Activated CD4-positive, alpha-beta memory T cell treated with anti-CD3 and anti-CD28 coated beads, Interleukin-2, amount 10 ng/mL, durations not matched to agents 7 days and 5 days (primary cell): ENCODE measurements at places on chromosomes 6 and 20.

GRCh38 chr6:14344486-14344885 lies 226.9 kb downstream of the CD83 start:
- no peaks in the 10 kb centered on the region for H3K27me3 ChIP-seq
- DNase-seq, result no peak
- no peak overlapping the region for H3K4me3 ChIP-seq
- H3K36me3 ChIP-seq, result no peaks in the 10 kb centered on the region
- H3K27ac ChIP-seq, result no peak overlapping the region

GRCh38 chr6:121032268-121033006 lies 301.8 kb downstream of the TBC1D32 start:
- no peak overlapping the region for H3K4me3 ChIP-seq
- no peak for DNase-seq
- no peak overlapping the region for H3K27ac ChIP-seq
- no peaks in the 10 kb centered on the region for H3K27me3 ChIP-seq

GRCh38 chr6:38212579-38212978 lies 393.1 kb downstream of the ZFAND3 start:
- no peaks in the 10 kb centered on the region for H3K36me3 ChIP-seq
- no peak for DNase-seq
- no peak overlapping the region for H3K4me3 ChIP-seq
- no peaks in the 10 kb centered on the region for H3K27me3 ChIP-seq
- no peak overlapping the region for H3K27ac ChIP-seq
- peaks cover 3% of the 10 kb centered on the region for H3K4me1 ChIP-seq

- peaks cover 63% of the 10 kb centered on the region for H3K27me3 ChIP-seq
Measured at GRCh38 chr20:25859649-25860530, 163.2 kb upstream of the ZNF337 start.

- no peaks in the 10 kb centered on the region for H3K27me3 ChIP-seq
- no peak overlapping the region for H3K4me3 ChIP-seq
- peaks cover 38% of the 10 kb centered on the region for H3K36me3 ChIP-seq
- H3K4me1 ChIP-seq, result peaks cover 40% of the 10 kb centered on the region
Measured at GRCh38 chr6:16596616-16597331, 164.5 kb downstream of the ATXN1 start.

GRCh38 chr20:8082025-8082424 lies 50.0 kb upstream of the PLCB1 start:
- DNase-seq, result no peak
- no peaks in the 10 kb centered on the region for H3K4me1 ChIP-seq
- H3K36me3 ChIP-seq, result no peaks in the 10 kb centered on the region
- H3K4me3 ChIP-seq, result no peak overlapping the region
- no peak overlapping the region for H3K27ac ChIP-seq
- no peaks in the 10 kb centered on the region for H3K27me3 ChIP-seq

DNA sequence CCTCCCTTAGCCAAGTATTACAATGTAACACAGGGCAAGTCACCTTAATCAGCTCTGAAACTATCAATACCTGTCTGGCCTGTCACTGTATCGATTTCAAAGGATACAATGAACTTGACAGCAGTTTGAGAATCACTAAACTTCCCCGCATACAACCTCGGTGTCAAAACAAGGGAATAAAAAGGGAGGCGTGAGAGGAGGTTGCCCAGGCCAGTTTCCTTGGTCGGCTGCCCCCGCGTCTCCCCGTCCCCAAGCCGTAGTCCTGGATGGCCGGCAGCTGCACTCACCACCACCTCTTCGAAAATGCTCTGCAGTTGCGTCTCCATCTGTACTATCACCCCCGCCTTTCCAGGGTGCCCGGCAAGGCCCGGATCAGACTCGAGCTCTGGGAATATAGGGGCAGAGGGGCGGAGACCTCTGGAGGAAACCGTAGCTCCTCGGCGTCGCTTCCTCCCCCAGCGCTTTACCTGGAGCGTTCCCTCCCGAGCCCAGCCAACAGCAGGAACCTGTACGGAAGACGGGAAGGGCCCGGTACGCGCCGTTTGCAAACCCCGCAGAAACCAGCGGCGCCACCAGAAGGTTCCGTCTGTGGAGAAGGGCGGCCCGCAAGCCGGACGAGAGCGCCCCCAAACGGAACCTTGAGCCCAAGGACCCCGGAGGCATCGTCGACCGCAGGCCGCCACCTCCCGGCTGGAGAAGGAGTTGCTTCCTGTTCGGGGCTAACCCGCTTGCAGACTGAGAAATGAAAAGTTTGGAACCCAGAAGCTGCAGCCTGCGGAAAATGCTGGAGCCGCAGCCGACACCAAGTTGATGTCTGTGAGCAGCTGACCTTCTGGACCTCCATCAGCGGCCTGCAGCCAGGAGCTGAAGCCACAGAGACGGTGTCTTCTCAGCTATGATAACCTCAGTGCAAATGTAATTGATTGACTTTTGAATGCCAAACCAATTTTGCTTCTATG lies at the start of gene MED23:
TSS of gene MED23 (minus strand) at position 519 of the 959 bp plus-strand sequence. CDS start at position 326, 193 bp downstream.
- peak within 1 kb of the TSS; percentile 90 for H3K4me3 ChIP-seq
- peak within 1 kb of the TSS; percentile 86 for H3K27ac ChIP-seq
- H3K36me3 ChIP-seq, result peaks cover 19% of the 10 kb centered on the region
- peaks cover 22% of the 10 kb centered on the region for H3K4me1 ChIP-seq

- H3K27ac ChIP-seq, result no peak overlapping the region
- no peaks in the 10 kb centered on the region for H3K36me3 ChIP-seq
- no peak for DNase-seq
- no peaks in the 10 kb centered on the region for H3K27me3 ChIP-seq
Measured at GRCh38 chr6:62150048-62150663, 135.9 kb downstream of the KHDRBS2 start.

- no peak overlapping the region for H3K4me3 ChIP-seq
- H3K4me1 ChIP-seq, result peaks cover 13% of the 10 kb centered on the region
- no peak for DNase-seq
Measured at GRCh38 chr6:47423079-47423478, 54.5 kb upstream of the CD2AP start.

DNA sequence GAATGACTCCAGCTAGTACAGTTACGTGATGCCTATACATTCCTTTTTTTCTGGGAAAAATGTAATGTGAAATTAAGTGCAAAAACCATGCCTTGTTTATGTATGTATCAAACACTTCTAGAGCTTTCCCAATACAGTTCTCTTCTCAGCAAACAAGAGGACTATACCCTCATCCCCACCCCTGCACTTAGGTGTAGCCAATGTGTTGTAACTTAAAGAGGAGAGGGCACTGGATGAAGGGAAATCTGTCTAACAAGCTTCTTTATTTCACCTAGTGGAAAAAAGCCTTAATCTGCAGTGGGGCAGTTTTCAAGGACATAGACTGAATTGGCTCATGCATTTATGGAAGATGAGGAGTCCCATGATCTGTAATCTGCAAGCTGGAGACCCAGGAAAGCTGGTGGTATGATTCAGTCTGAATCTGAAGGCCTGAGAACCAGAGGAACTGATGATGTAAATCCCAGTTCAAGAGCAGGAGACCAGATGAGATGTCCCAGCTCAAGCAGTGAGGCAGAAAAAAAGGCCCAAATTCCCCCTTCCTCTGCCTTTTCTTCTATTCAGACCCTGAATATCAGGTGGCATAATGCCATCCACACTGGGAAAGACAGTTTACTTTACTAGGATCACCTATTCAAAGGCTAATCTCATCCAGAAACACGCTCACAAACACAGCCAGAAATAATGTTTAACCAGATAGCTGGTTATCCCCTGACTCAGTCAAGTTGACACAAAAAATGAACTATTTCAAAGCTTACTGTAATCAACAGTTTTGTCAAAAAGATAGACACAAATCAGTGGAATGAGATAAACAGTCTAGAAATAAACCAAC lies 25.8 kb upstream of the SLC17A3 start:
- H3K4me1 ChIP-seq, result peaks cover 1% of the 10 kb centered on the region
- no peaks in the 10 kb centered on the region for H3K27me3 ChIP-seq
- no peak overlapping the region for H3K4me3 ChIP-seq
- no peak overlapping the region for H3K27ac ChIP-seq
- no peak for DNase-seq

DNA sequence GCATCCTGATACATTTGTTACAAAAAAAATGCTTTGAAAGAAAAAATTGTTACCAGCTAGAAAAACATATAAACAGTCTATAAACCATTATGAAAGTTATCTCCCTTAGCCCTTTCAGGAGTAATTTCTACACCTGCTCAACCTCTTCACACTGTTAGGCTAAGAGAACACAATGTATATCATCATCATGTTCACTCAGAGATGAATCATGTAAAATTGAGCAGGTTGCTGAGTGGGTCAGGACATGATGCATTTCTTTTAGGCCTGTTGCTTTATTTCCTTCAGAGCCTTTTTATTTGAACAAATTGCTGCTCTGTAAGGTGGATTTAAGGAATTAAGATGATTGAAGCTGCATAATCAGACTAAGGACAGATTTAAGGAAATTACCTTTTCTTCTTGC lies 531.3 kb upstream of the MAN1A1 start:
- H3K27me3 ChIP-seq, result no peaks in the 10 kb centered on the region
- no peaks in the 10 kb centered on the region for H3K4me1 ChIP-seq
- H3K27ac ChIP-seq, result no peak overlapping the region
- no peaks in the 10 kb centered on the region for H3K36me3 ChIP-seq
- H3K4me3 ChIP-seq, result no peak overlapping the region
- DNase-seq, result no peak

DNA sequence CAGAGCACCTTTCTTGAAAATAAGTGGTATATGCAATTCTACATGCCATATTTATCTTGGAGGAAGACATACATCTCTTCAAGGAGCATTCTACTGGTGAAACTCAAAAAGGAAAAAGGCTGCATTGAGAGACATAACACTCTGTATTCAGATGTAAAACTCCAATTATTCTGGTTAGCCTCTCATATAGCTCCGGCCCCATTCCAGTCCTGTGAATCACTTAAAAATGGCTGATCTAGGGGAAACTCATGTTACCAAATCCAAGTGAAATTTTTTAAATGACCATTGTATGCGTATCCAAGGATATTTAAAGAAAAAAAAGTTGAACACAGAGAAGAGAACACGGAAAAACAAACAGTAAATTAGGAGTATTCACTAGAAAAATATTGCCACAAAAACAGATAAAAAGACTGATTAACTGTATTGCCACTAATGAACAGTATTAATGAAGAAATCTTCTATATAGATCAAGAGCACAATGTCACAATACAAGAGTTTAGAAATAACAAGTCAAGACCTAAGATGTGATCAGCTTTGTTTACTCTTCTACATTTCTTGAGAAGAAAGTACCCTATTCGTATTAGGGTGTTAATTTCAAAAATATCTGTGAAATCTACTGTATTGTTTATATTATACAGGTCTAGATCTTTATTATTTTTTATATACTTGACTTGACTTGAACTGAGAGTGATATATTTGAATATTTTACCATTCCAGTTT lies 124.5 kb upstream of the GJE1 start:
- peaks cover 2% of the 10 kb centered on the region for H3K4me1 ChIP-seq
- H3K27me3 ChIP-seq, result no peaks in the 10 kb centered on the region
- H3K27ac ChIP-seq, result no peak overlapping the region
- DNase-seq, result no peak
- H3K4me3 ChIP-seq, result no peak overlapping the region
- no peaks in the 10 kb centered on the region for H3K36me3 ChIP-seq

DNA sequence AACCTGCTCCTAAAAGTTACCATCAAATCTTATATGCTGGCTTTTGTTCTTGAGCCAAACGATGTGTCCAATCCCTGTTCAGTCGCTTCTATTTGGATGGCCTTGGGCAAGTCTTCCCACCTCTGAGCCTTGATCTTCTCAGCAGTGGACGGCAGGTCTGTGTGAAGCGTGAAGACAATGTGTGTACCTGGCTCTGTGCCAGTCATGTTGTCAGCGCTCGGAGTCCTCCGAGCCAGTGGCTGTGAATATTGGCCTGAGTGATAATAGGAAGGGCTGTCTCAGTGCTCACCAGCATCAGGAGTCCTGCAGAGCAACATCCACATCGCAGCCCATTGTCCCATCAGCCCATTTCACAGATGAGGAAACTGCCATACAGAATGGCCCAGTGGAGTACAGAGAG lies 219.0 kb downstream of the CDC5L start:
- H3K36me3 ChIP-seq, result no peaks in the 10 kb centered on the region
- DNase-seq, result no peak
- H3K4me1 ChIP-seq, result no peaks in the 10 kb centered on the region
- H3K27ac ChIP-seq, result no peak overlapping the region
- H3K27me3 ChIP-seq, result no peaks in the 10 kb centered on the region
- no peak overlapping the region for H3K4me3 ChIP-seq

DNA sequence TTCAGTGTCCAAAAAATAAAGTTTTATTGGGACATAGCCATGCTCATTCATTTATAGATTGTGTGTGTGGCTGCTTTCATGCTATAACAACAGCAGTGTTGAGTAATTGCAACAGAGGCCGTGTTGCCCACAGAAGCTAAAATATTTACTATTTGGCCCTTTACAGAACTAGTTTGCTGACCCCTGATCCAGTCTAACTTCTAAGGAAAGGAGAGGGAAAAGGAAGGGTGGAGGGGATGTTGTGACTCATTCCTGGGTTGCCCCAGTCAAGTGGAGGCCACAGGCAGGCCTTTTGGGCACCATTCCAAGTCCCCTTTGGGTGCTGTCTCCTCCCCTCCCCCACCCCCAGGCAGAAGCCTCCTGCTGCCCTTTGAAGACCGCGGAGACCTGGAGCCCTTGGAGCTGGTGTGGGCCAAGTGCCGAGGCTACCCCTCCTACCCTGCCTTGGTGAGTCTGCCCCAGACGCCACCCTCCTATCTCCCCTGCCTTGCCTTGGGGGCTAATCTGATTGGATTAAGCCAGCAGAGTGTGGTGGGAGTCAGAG lies 28.4 kb downstream of the BRPF3 start:
- H3K36me3 ChIP-seq, result peaks cover 27% of the 10 kb centered on the region
- no peak for DNase-seq
- H3K4me3 ChIP-seq, result no peak overlapping the region
- H3K27me3 ChIP-seq, result no peaks in the 10 kb centered on the region
- no peak overlapping the region for H3K27ac ChIP-seq

- DNase-seq, result no peak
- peaks cover 8% of the 10 kb centered on the region for H3K27me3 ChIP-seq
- H3K4me1 ChIP-seq, result peaks cover 7% of the 10 kb centered on the region
- H3K36me3 ChIP-seq, result no peaks in the 10 kb centered on the region
Measured at GRCh38 chr6:2190661-2191389, 54.6 kb downstream of the GMDS start.

GRCh38 chr6:169452117-169452868 lies 198.6 kb upstream of the THBS2 start:
- no peaks in the 10 kb centered on the region for H3K36me3 ChIP-seq
- no peak for DNase-seq
- H3K4me1 ChIP-seq, result no peaks in the 10 kb centered on the region
- H3K4me3 ChIP-seq, result no peak overlapping the region
- no peak overlapping the region for H3K27ac ChIP-seq

GRCh38 chr6:130730600-130730999 lies 96.6 kb upstream of the SMLR1 start:
- H3K4me3 ChIP-seq, result no peak overlapping the region
- DNase-seq, result no peak
- no peaks in the 10 kb centered on the region for H3K27me3 ChIP-seq
- H3K36me3 ChIP-seq, result no peaks in the 10 kb centered on the region

- no peaks in the 10 kb centered on the region for H3K27me3 ChIP-seq
- no peak overlapping the region for H3K4me3 ChIP-seq
- DNase-seq, result no peak
- H3K27ac ChIP-seq, result no peak overlapping the region
- H3K4me1 ChIP-seq, result no peaks in the 10 kb centered on the region
Measured at GRCh38 chr6:24453921-24454320, 35.5 kb downstream of the GPLD1 start.
